HS-27A (cell line): ENCODE measurements at places on chromosomes 1 and 21.

DNA sequence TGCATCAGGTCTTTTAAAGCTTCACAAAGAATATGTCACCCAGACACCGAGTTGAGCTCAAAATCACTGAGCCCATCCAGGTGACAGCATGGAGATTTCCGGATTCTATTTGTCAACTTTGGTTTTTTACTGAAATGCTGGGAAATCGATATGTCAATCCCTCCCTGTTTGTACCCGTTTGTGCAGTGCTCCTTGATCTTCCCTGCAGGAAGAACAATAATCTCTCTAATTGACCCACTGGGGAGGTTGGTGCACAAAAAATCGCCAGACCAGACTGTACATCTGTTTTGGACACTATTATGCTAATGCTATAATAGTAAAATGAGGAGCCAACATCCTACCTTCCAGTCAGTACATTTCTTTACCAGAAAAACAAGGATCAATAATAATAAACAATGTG, 1.8 kb downstream of the BARHL2 start:
- DNase-seq = no peak

DNA sequence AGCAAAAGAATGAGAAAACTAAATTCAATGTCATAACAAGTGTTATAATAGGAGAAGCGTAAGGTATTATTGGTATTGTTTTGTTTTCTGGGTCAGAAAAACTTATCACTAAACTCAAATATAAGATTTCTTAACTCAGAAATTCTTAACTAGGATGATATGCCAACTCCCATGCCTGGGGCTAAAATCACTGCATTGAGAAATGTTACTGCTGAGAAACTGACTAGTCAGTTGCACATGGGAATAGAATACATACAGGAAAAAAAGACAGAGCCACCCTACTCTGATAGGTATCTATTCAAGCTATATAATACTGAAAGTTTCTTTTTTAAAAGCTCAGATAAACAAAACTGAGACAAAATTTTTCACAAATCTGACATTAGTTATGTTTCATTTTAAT, 56.3 kb downstream of the PRPF38A start:
- no peak for DNase-seq

- DNase-seq = no peak
These were observed 154.4 kb downstream of the ZSCAN20 start for GRCh38 chr1:33626801-33627200.

- DNase-seq = no peak
These were observed 13.8 kb upstream of the CAMTA1 start for GRCh38 chr1:6771441-6771769.

DNA sequence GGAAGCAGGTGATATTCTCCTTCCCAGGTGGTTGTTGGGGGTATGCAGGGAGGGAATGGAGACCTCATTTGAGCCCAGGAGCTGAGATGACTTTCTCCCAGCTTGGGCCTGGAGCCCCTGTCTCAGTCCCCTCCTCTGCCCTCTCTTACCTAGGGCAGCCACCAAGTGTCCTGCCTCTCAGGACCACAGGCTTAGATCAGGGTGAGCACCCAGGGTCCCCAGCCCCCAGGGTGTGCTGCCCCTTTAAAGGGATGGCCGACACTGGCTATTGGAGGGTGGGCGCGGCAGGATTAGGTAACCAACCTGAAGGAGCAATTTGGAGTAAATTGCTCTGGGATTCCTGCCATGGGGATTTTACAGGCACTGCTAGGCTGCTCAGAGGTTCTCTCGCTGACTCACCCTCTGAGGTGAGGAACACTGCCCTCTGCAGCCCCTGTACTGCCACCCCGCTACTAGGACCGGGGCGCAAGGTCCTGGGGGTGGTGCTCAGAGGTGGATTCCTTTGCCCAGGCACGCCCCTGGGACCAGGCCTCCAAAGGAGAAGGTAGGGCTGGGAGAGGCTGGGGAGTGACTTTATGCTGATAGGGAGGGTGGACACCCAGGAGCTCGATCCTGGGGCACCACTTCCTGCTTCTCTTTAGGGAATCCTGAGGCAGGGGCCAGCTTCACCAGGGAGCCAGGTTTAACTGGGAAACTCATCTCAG, 1.5 kb downstream of the RPS6KA1 start:
- no peak for DNase-seq

DNA sequence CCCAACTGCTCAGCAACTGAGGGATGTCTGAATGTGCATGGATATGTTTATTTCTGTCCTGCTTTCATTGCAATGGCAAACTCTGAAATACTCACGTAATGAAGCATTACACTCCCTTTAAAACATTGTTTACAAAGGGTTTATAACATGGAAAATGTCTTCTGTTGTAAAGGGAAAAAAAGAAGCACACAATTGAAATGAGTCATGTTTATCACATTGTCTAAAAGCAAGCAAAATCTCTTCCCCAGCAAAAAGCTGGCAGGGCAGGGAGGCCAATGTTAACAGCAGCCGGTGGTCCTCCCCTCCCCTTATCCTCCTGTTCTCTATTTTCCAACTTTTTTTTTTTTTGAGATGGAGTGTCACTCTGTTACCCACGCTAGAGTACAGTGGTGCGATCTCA, 3.9 kb upstream of the EFNA1 start:
- no peak for DNase-seq

GRCh38 chr1:24856787-24857506, 73.1 kb downstream of the RUNX3 start:
- DNase-seq = no peak

DNA sequence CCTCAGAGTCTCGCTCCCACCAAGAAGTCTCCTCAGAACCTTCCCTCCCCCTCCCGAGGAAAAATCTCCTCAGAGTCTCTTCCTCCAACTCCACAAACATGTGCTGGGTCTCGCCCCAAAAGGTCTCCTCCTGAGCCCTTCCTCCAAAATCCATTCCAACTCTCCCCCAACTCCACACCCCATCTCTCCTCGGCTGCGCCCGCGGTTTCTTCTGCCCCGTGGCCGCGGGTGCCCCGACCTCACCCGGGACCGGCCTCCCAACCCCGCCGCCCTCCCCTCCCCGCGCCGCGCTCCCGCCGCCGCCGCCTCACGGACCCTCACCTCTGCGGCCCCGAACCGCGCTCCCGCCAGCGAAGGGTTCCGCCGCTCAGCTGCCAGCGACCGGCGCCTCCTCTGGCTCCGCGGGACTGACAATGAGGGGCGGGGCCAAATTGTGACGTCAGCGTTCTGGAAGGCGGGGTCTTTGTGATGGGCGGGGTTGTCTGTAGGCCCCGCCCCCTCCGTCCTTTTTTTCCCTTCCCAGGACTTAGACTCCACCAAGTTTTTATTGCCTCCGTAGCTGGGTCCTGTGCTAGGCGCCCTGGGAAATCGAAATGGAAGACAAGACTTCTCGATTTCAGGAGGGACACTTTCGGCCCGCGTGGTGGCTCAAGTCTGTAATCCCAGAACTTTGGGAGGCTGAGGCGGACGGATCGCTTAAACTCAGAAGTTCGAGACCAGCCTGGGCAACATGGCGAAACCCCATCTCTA, at the start of gene LUZP1:
Gene LUZP1 (minus strand): TSS at position 412 of the 750 bp plus-strand sequence.
- DNase-seq = peak; percentile 55

GRCh38 chr1:165897326-165898303, 70.2 kb downstream of the UCK2 start:
- no peak for DNase-seq

GRCh38 chr1:1116701-1117468, 996 bp upstream of the C1orf159 start:
- DNase-seq = no peak

GRCh38 chr1:9439074-9439761, 100.0 kb upstream of the SLC25A33 start:
- DNase-seq = no peak

DNA sequence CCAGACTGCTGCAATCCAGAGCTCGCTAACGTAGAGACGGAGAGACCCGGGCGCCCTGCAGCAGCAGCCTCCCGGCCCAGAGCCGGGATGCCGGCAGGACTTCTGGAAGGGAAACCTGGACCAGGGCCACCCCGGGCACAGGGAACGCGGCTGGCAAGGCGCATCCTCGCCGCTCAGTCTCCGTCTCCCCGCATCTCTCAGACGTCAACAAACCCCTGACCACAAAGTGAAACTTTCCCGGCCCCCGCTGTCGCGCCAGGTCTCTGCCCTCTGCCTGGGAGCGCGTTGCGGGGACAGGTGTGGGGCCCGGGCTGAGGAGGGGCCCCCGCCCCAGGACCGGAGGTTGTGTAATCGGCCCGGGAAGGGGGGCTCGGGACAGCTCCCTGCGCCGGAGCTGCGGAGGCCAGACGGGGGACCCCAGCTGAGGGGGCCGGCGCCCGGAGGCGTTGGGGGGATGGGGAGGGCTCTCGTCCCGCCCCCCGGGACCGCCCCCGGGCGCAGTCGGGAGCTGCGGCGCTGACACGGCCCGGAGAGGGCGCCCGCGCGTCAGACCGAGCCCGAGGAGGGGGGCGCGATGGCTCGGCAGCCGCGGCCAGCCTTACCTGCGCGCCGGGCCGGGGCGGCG, 116.6 kb upstream of the HIVEP3 start:
- DNase-seq = peak; percentile 11
